Activated T-cell treated with anti-CD3 and anti-CD28 coated beads, Interleukin-2, amount 50 U/mL, for 24 hours (primary cell): ENCODE measurements at places on chromosomes 6 and 20.
A peak's percentile ranks its signal among the peaks of the same experiment; 100 is the strongest.

- DNase-seq: no peak
Measured at GRCh38 chr20:8005575-8006366, 13.8 kb downstream of the TMX4 start.

- no peak for DNase-seq
Measured at GRCh38 chr6:96659084-96659845, 96.3 kb downstream of the FHL5 start.

- DNase-seq: no peak
Measured at GRCh38 chr6:47303342-47303741, 6.4 kb downstream of the TNFRSF21 start.

GRCh38 chr6:82691997-82692396, 328.4 kb downstream of the TPBG start:
- no peak for DNase-seq

GRCh38 chr6:47098570-47098993, 56.5 kb upstream of the ADGRF1 start:
- no peak for DNase-seq

- no peak for DNase-seq
Measured at GRCh38 chr6:22008248-22008836, 288.5 kb downstream of the PRL start.

GRCh38 chr20:42678895-42679294, 510.8 kb downstream of the PTPRT start:
- no peak for DNase-seq

DNA sequence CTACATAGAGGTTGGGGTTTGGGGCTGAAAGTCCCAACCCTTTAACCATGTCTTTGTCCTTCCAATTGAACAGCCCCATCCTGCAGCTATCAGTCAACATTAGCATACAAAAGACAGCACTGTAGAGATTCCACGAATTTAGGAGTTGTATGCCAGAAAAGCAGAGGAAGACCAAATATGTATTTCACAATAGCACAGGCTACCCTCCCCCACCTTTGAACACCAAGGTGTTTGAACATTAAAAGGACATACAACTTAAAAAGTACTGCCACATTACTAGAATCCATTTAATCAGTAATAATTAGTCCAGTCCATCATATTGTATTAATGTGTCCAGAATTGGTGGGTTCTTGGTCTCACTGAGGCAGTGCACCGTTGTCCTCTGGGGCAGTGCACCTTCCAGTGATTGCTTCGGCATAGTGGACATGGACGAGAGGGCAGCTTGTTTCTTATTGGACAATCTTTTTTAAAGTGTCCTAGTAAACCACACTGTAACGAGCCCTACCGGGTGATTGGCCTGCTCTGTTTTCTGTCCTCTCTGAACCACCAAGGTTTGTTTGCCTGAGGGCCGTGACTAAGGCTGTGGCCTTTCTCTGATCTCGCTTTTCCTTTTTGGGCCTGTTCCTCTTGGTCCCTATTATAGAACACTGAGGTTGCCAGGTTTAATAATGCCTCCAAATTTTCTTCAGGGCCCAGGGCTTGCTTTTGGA, 36.4 kb downstream of the GSTA4 start:
- DNase-seq: no peak

GRCh38 chr6:13488015-13488895, 855 bp upstream of the GFOD1 start:
- DNase-seq: peak; percentile 48

DNA sequence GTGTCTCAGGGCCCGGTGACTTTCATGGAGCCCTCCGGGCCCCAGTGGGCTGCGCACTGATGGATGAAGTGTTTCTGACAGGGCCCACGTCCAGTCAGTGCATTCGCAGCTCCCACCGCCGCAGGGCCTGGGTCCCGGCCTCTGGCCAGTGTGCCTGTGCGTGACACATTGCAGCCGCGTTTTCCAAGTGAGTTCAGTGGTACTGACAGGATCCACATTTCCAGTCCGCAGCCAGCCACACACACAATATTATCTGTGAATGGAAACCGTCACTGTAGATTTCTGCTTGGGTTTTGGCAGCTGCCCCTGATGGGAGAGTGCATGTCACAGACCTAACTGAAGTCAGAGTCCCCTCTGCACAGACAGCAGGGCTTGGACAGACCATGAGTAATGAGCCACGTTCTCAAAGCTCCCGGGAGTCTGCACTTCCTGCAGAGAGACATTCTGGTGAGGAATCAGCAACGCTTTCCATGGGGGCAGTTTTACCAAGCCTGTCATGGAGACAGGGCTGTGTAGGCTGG, 171.4 kb downstream of the MYLK4 start:
- no peak for DNase-seq

DNA sequence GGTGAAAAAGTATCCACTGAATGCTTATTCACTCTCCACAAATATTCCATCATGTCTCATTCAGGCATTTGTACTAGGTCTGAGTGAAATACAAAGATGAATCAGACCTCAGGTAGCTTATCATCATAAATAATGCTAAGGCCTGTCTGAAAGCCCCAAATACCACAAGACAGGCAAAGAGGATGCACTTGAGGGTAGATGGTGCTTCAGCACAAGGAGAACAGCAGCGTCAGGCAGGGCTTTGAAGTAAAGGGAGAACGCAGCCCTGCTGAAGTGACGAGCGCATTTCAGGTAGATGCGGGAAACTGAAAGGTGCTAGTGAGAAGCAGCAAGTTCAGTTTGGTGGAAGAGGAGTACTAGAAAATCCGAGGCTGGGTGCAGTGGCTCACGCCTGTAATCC, 38.7 kb downstream of the MAP3K5 start:
- peak; percentile 47 for DNase-seq

GRCh38 chr20:63080411-63080810, 73.6 kb upstream of the BHLHE23 start:
- DNase-seq: no peak

DNA sequence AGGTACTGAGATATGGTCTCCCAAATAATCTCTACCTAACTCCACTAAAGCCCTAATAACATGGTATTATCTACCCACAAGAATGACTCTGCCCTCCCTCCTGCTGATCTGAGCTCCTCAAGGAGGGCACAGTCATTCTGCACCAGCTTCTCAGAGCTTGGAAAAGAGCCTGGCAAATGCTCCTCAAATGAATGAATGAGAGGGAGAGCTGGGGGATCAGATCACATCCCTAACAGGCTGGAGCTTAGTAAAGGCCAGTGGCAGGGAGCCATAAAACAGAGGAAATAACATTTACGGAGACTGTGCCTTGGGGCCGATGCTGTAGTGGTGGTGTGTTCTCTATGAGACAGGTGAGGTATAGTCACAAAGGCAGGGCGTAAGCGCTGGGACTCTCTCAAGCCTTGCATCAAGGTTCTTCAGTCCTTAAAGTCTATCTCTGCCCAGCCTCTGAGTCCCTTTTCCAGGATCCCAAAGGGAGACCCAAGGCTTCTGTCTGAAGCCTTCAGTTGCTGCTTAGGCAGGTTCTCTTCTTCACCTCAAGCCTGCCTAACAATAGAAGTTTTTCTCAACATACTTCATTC, 7.2 kb upstream of the NNAT start:
- no peak for DNase-seq

GRCh38 chr20:43919686-43920403, 5.2 kb downstream of the TOX2 start:
- no peak for DNase-seq

DNA sequence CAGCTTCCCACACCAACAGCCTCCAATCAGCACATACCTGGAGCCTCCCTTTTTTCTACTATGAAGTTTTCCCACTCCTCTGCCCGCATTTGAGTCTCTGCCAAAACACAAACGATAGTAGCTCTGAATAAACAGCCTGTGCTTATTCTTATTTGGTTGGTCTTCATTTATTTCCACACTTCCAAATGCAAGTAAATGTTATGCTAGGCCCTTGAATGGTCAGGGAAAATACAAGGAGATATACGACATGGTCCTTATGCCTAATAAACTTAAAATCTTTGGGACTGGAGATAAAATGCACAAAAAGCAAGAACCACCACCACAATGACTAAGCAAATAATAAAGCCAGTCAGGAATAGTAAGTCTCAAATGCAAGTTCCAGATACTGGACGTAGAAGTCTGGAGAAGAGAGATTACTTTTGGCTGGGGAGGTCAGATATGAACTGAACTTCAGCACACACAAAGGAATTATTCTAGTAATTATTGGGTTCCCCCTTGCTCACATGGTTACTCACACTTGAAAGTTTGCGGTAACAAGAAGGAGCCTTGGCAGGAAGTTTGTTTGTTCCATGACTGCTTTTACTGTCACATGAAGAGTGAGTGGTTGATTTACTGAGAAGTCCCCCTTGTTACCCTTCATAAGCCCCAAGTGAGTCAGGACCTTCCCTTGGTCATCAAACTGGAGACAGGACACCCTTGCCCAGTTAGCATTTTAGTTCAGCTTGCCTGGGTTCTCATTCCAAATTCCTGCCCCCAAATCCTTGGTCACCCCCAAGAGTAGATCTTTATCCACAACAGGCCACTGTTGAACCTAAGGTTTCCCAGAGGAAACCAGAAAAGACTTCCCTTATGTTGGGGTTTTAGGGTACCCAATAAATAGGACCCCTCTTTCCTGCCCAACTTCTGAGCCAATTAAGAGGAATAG, 511.2 kb upstream of the JARID2 start:
- DNase-seq: peak; percentile 59

DNA sequence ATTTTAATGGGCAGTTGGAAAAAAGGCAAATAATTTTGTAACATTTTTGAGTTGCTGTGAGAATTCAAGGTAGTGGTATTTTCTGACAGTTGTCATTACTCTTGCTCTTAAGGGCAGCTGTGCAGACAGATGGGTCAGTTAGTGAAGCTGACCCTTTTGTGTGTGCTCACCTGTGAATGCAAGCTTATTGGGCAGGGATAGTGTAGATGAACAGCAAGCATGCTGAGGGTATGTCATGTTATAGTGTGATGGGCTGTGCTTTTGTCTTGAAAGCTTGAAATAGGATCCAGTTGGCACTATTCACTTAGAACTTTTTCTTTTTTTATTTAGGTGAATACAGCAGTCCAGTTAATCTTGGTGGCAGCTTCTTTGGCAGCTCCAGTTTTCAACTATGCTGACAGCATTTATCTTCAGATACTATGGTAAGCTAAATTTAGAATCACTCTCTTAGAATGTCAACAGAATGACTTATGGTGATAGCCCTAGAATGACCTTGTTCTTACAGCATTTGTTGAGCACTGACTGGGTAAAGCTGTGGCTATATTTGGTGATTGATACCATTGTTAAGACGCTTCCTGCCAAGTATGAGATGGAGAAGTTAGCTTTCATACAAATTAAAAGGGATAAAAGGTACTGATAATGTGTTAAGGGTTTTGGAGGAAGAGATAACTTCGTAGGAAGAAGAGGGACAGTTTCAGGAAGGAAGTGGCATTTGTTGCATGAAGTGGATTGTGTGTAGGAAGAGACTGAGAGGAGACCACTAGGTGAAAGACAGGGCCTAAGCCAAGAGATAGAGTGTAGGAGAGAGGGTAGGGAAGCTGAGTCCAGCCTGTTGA, 19.5 kb downstream of the LRRN4 start:
- no peak for DNase-seq

DNA sequence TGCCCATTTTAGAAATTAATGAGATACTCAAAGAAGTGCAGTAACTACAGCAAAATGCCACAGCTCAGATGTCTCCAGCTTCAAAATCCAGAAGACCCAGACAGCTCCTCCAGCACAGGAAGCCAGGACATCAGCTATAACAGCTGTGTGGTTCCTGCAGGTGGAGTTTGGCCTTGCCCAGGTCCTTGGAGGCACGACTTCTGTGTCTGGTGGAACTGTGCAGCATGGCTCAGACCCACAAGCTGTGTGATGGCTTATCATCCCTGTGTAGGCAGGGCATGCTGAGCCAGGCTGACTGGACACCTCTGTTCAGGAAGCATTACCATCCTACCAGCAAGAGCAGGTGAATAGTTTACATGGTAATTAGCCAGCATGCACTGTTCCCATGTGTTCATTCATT, 26.5 kb upstream of the CD93 start:
- DNase-seq: no peak

DNA sequence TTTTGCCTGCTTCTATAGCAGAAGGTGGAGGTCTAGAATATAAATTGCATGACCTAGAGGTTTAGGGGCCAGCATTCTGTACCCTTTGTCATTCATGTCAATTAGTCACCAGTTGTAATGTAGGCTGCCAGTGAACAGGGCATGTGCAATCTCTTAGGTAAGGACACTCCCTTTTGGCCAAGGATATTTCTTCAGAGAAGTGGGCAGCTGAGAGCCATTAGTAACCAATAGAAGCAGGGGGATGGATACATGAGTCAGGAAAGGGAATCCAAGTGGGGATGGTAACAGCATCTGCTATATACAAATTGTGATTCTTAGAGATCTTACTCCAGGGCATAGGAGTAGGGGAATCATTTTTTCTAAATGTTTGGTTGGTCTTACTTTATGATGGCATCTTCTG, 494.2 kb upstream of the JAG1 start:
- no peak for DNase-seq

DNA sequence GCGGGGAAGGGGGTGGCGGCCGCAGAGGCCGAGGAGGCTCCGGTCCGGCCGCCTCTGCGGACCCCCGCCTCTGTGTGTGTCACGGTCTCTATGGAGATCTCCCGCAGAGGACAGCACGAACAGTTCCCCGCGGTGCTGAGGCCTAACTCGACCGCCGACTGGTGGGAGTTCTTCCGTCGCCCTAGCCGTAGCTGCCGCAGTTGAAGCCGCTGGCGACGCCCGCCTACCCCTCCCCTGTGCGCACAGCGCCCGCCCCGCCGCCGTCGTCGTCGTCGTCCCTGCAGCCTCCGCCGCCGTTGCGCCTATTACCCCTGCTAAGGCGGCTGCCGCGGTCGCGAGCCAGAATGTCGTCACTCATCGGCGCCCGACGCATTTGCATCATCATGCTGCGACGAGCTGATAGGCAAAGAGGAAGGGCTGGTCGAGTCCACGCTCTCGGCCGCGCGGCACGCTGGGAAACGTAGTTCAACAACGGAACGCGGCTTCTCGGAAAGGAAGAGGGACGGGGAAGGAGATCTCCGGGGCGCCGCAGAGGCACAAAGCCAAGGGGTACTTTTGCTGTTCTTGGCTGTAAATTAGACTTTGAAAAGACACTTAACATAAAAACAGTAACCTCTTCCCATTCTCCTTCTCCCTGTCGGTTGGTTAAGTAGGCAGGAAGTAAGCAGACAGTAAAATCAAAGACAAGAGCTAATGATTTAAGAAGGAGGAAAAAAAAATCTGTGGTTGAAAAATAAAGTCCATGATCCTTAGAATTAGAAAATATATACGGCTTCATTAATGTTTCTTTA, at the start of gene NUP153:
TSS of gene NUP153 (minus strand) at position 346 of the 791 bp plus-strand sequence. CDS start 538 bp downstream, outside the sequence.
- DNase-seq: peak; percentile 100

DNA sequence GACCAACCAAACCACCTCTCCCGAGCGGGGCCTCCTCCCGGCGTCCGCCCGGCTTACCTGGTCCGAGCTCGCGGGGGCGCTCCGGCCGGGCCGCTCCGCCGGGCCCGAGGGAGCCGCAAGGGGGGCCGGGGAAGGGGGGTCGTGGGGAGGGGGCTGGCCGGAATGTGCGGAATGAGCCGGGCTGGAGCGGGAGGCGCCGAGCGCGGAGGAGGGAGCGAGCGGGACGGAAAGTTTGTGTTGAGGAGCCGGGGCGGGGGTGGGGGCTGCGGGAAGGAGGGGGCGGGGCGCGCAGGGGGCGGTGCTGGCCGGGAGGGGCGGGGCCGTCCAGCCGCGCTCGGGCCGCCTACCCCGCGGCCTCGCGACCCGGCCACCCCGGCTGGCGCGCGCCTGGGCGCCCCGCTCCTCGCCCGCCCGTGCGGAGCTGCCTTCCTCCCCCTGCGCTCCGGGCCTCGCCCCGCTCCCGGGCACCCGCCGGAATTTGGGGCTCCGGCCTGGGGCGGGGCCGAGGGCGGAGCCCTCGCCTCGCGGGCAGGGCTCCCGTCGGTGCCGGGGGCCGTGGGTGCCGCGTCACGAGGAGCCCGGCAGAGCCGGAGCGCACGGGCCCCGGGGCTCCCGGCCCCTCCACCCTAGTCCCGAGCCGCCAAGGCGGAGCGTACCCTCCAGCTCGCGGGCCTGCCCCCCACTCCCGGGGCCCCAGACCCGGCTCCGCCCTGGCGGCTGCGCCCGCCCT, at the start of gene TEAD3:
TSS of gene TEAD3 (minus strand) at position 239 of the 730 bp plus-strand sequence.
- DNase-seq: peak; percentile 85
